ENCODE measurements at places on chromosomes 12 and 14.

DNA sequence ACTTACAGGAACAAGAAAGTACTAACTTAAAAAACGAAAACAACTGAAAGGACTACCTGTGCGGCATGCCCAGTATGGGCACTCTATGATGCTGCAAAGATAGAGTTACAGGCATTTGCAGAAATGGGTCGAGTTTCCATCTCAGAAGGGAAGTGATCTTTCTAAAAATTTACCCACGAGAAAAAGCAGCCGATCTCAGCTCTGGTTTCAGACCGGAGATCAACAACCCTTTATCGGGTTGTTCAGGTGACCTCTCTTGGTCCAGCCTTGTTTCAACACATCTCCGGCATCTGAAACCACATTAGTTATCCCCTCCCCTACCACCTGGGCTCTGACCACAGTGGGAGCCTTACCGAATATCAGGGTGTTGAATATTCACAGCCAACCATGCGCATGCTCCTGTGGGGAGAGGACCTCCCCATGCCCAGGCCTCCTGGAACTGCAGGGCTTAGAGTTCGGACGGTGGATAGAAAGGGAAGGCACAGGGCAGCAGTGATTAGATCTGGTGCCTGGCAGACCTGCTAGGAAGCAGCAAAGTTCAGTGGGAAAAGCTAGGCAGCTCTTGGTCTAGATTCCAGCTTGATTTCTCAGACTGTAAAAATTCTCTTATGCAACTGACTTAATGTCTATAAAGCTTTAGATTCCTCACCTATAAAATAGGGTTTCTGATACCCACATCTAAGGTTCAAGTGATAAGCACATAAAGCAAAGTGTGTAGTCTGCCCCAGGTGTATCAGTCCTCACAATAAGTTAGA lies 906.0 kb downstream of the VRK1 start:
- no peak overlapping the region for H3K4me3 ChIP-seq
- DNase-seq: no peak
- no peaks in the 10 kb centered on the region for H3K36me3 ChIP-seq
- peaks cover 5% of the 10 kb centered on the region for H3K27me3 ChIP-seq
- no peak overlapping the region for H3K27ac ChIP-seq

DNA sequence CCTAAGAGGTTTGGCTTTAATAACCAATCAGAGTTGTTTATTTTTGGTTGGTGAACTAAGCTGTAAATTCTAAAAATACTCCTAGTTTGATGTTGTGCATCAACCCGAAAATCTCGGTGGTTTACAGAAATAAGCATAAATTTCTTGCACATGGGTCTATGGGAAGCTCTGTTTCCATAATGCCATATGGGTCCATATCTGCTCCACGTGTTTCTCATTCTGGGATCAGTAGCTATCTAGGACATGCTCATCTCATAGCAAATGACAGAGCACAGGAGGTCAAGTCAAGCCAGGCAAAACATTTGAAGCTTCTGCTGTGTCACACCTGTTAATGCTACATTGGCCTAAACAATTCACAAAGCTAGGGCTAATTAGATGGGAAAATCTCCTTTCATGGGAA lies 23.1 kb downstream of the NUP37 start:
- no peak overlapping the region for H3K27ac ChIP-seq
- H3K27me3 ChIP-seq: no peaks in the 10 kb centered on the region
- H3K4me3 ChIP-seq: no peak overlapping the region
- H3K36me3 ChIP-seq: peaks cover 3% of the 10 kb centered on the region

DNA sequence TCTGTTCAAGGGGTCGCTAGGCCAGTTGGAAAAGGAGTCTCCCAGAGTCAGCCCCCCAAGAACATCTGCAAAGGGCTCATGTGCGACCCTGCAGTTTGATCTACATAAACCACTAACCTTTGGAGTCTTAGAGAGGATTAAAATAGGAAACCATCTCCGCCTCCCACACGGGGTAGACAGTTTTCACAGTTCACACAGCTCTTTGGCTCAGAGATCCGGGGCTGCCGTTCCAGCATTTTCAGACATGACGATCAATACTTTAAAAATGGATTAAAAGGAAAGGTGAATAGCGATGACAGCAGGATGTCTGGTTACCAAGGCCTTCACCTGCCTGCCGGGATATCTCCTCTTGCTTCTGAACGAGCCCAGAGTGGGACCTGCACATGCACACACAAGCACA lies 59.8 kb upstream of the BCL11B start:
- no peak overlapping the region for H3K27ac ChIP-seq
- H3K36me3 ChIP-seq: no peaks in the 10 kb centered on the region
- no peak overlapping the region for H3K4me3 ChIP-seq
- DNase-seq: no peak
- no peaks in the 10 kb centered on the region for H3K4me1 ChIP-seq
- peaks cover 8% of the 10 kb centered on the region for H3K27me3 ChIP-seq

DNA sequence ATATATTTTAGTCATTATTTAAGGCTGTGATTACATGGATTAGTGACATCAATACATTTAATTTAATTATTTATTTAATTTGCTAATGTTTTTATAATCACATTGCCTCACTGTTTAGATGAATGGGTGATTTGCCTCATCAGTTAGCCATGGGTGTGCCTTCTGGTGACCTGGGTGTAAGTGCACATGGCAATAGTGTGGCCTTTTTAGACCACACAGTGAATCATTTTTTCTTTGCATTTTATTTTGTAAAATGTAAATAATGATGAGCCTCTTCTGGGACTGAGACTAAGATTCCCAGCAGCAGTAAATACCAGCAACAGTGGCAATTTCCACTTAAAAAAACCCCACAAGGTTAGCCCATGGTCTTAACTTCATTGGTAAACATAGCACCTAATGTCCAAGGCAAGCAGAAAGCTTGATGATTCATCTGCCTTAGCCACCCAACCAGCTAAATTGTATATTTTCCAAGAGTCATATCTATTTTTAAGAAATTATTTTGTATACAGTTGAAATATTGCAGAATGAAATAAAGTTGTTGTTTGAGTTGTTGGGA lies 235.9 kb upstream of the NOVA1 start:
- no peak for DNase-seq
- no peaks in the 10 kb centered on the region for H3K36me3 ChIP-seq
- peaks cover 14% of the 10 kb centered on the region for H3K27me3 ChIP-seq
- peaks cover 4% of the 10 kb centered on the region for H3K4me1 ChIP-seq

- H3K27ac ChIP-seq: no peak overlapping the region
- H3K4me1 ChIP-seq: peaks cover 1% of the 10 kb centered on the region
- no peaks in the 10 kb centered on the region for H3K36me3 ChIP-seq
- DNase-seq: no peak
Measured at GRCh38 chr12:103596981-103597380, 9.9 kb downstream of the STAB2 start.

GRCh38 chr14:89858089-89858488 lies 96.4 kb downstream of the EFCAB11 start:
- H3K4me3 ChIP-seq: no peak overlapping the region
- no peak for DNase-seq
- H3K4me1 ChIP-seq: no peaks in the 10 kb centered on the region
- peaks cover 9% of the 10 kb centered on the region for H3K36me3 ChIP-seq

GRCh38 chr12:128268379-128268995 lies 1.5 kb downstream of the TMEM132C start:
- no peaks in the 10 kb centered on the region for H3K36me3 ChIP-seq
- H3K4me3 ChIP-seq: peak overlapping the region; percentile 52
- H3K27me3 ChIP-seq: peaks cover 55% of the 10 kb centered on the region
- H3K27ac ChIP-seq: no peak overlapping the region
- H3K4me1 ChIP-seq: peaks cover 8% of the 10 kb centered on the region

DNA sequence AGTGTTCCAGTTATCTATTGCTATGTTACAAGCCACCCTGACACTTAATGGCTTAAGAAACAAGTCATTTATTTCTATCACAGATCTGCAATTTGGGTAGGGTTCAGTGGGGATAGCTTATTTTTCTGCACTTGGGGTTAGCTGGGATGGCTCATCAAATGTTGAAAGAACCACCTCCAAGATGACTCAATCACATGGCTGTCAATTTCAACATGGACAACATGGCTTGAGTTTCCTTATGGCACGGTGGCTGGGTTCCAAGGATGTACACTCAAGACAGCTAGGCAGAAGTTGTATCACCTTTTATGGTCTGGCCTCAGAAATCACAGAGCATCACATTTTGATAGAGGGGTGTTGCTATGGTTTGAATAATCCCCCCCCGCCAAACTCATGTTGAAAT lies 24.5 kb upstream of the IGF1 start:
- H3K4me1 ChIP-seq: no peaks in the 10 kb centered on the region
- no peak overlapping the region for H3K4me3 ChIP-seq
- no peaks in the 10 kb centered on the region for H3K36me3 ChIP-seq
- H3K27me3 ChIP-seq: peaks cover 8% of the 10 kb centered on the region
- no peak for DNase-seq

- no peak overlapping the region for H3K4me3 ChIP-seq
- H3K27me3 ChIP-seq: no peaks in the 10 kb centered on the region
- DNase-seq: no peak
- no peaks in the 10 kb centered on the region for H3K4me1 ChIP-seq
Measured at GRCh38 chr12:77734214-77734883, 96.3 kb upstream of the NAV3 start.

- H3K27me3 ChIP-seq: no peaks in the 10 kb centered on the region
- H3K4me1 ChIP-seq: peaks cover 1% of the 10 kb centered on the region
- no peak for DNase-seq
- H3K4me3 ChIP-seq: no peak overlapping the region
- H3K27ac ChIP-seq: no peak overlapping the region
Measured at GRCh38 chr14:36973806-36974442, 198.5 kb downstream of the SLC25A21 start.

DNA sequence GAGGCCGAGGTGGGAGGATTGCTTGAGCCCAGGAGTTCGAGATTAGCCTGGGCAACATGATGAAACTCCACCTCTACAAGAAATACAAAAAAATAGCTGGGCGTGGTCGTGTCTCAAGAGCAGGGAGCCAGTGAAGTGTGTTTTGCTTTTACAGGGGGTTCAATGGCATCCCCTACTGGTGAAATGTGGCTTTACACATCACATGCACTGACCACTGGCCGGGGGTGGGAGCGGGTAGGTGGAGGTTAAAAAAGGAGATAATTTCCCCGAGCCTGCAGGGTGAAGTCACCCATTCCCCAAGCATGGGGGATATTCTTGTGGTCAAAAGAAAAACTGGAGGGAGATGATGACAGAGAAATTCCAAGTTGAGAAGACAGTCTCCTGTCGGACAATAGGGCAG lies 63.6 kb upstream of the PWP1 start:
- no peaks in the 10 kb centered on the region for H3K27me3 ChIP-seq
- no peaks in the 10 kb centered on the region for H3K4me1 ChIP-seq
- H3K27ac ChIP-seq: no peak overlapping the region
- peaks cover 3% of the 10 kb centered on the region for H3K36me3 ChIP-seq
- no peak for DNase-seq

- H3K27me3 ChIP-seq: no peaks in the 10 kb centered on the region
- H3K36me3 ChIP-seq: no peaks in the 10 kb centered on the region
- H3K4me3 ChIP-seq: no peak overlapping the region
- H3K4me1 ChIP-seq: no peaks in the 10 kb centered on the region
- no peak for DNase-seq
- H3K27ac ChIP-seq: no peak overlapping the region
Measured at GRCh38 chr12:83859021-83859420, 1053.6 kb downstream of the SLC6A15 start.

GRCh38 chr14:102464846-102465341 lies 44.7 kb downstream of the ANKRD9 start:
- H3K27me3 ChIP-seq: no peaks in the 10 kb centered on the region
- H3K4me1 ChIP-seq: peaks cover 17% of the 10 kb centered on the region
- no peak overlapping the region for H3K4me3 ChIP-seq

DNA sequence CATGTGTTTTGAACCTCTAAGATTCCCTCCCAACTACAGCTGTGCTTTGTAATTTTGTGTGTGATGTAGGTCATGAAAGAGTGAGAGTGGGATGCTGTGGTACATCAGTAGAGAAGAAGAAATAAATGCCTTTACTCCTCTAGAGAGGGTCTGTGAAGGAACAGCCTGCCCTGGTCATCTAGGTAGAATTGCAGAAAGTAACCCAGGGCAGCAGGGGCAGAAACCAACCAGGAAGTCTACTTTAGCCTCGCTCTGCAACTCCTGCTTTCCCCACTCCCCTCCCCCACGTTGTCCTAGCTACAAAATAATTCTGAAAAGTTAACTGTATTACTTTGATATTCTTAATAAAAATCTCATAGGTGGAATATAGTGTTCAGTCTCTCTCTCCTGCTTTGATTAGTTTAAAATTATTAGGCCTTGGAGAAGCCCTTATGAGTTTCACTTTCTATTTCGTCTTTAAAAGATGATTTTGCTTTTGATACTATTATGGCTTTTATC lies 7.5 kb downstream of the TBK1 start:
- no peak overlapping the region for H3K4me3 ChIP-seq
- H3K36me3 ChIP-seq: peaks cover 8% of the 10 kb centered on the region
- no peak overlapping the region for H3K27ac ChIP-seq

DNA sequence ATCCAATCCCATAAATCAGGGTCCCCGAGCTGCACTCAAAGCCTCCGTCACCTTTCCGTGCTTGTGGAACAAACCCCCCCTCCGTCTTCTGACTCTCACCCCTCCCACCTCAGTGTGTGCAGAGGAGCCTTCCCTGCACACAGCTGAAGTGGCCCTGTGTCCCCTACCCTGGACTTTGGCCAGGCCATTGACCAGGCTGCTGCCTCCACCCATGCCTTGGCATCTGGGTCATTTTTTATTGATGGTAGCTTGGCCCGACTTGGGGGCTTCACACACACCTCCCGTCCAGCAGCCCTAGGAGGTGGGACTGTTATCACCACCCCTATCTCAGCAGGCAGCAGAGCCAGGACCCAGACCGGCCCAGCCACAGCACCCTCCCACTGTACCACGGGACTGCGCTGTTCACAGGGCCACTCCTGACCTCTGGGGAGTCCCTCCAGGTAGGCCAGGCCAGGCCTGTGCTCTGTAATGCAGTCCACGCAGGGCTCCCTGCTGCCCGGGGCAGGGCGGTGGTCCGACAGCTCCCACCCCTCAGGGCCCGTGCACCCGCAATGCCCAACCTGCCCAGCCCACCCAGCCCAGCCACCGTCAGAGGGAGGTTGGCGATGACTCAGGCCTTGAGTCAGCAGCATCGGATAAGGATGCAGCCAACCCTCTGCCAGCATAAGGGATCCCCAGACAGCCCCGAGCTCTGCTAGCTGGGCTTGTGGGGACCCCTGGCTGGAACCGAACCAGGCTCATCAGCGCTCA lies 9.2 kb upstream of the INF2 start:
- peak overlapping the region; percentile 33 for H3K4me3 ChIP-seq
- H3K27ac ChIP-seq: peak overlapping the region; percentile 87
- H3K4me1 ChIP-seq: peaks cover 41% of the 10 kb centered on the region
- DNase-seq: no peak

DNA sequence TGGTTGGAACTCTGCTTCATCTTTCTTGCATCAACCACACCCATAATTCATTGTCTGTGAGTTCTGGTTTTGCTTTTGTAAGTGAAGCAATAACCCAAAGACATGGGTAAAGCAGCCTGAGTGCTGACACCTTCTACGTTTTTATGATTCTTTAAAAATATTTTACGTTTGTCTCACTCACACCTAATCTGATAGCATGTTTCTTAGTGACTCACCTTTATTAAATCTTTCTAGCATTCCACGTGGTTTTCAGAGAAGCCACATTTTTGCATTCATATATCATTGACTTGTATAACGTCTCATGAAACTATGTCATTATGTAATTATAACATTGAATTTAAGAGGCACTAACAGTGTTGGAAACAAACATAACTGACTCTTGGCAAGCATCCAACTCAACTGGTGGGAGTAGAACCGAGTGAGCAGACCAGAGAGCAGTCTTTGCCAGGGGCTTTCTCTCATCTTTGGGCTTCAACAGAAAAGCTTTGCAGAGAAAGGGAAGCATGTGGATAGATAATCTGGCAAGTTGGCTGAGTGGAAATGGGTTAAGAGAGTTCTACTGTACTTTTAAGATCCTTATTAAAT lies 118.8 kb downstream of the TPH2 start:
- peaks cover 5% of the 10 kb centered on the region for H3K27me3 ChIP-seq
- no peak for DNase-seq
- peaks cover under 1% of the 10 kb centered on the region for H3K4me1 ChIP-seq
- H3K27ac ChIP-seq: no peak overlapping the region
